ENCODE measurements at places on chromosomes 2 and 18.

DNA sequence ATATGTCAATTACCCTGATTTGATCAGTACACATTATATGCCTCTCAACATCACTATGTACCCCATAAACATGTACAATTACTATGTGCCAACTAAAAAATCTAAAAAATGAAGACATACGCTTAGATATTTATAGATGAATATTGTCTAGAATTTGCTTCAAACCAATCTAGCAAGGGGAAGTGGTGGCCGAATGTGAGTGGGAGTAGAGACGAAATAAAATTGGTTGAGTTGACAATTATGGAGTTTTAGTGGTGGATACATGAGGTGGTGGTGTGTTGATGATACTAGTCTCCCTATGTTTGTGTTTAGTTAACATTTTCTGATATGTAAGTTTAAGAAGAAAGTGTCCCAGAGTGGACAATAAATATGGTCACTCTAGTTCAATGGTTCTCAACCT is 49.0 kb downstream of the SDC1 start:
- no peak for DNase-seq

GRCh38 chr2:213751446-213751845 is 467.2 kb downstream of the SPAG16 start:
- no peak for DNase-seq

- peak; percentile 41 for DNase-seq
Observed at GRCh38 chr2:201396595-201396994, 39.5 kb upstream of the FLACC1 start.

GRCh38 chr18:55248495-55248894 is 289.2 kb upstream of the CCDC68 start:
- DNase-seq = no peak

DNA sequence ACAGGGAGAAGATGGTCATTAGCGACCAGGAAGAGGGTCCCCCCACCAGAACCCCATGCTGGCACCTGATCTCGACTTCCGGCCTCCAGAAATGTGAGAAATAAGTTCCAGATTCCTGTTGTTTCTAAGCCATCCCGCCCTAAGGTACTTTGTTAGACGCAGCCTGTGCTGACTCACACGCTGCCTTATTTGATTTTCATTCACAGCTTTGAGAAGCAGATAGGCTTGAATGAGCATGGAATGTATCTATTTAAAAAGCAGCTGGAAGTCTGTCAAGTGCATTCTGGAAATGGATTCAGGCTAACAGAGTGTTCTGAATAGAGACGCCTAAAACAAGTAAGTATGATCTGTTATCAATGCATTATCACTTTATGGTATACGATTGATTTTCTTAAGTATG is 8.3 kb upstream of the IL1R2 start:
- peak; percentile 88 for DNase-seq

DNA sequence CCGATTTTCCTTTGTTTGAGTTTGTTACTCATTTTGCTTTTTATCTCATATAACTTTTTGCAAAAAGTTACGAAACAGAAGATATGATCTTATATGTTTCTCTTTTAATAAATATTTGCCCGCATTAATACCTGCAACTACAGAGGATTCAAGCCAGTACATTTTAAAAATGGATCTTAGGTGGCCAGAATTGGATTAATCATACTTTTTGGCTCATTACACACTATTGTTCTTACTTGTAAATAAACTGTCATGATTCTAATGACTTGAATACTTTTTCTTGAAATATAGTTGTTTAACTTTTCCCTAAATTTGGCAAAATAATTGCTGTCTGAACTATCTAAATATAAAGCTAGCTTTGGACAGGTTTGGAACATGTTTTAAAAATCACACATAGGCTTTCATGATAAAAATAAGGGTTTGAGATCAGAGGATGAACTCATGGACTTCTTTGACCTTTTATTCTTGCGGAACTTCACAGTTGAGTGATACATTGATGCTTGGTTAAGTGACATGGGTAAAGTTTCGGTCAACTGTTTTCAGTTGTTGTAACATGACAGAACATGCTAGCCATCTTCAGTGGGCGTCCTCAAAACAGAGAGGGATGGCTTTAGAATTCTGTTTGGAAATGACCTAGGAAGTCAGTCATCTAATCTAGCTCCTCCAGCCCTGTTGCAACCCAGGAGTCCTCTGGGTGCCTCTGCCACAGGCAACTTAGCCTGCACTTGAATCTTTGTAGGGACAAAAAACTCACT is 44.5 kb downstream of the LTBP1 start:
- DNase-seq = no peak

DNA sequence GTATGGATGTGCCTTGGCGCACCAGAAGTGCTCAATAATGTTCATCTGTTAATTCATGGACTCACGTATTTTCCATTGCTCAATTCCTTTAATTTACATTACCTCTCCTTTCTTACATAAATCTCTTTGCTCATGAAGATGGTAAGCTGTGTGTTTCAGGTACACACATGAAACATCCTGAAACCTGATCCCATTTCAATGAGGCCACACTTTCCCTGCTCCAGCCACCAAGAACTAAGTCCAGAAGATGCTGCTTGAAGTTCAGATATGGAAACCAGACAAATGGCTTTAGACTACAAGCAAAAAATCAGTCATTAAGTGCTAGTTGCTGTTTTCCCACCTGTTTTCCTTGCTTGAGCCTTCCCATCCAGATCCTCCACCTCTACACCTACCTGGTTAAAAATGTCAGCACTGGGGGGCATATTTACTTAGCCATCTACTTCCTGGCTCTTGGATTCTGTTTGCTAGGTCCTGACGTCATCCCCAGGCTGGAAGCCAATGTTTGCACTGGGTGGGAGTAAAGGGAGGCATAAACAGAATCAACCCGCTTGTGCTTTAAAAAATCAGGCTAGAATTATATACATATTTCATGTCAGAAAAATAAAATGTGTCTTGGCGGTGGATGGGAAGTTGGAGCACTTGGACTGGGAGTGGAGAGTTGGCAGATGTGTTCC is 309.7 kb downstream of the OSR1 start:
- no peak for DNase-seq

DNA sequence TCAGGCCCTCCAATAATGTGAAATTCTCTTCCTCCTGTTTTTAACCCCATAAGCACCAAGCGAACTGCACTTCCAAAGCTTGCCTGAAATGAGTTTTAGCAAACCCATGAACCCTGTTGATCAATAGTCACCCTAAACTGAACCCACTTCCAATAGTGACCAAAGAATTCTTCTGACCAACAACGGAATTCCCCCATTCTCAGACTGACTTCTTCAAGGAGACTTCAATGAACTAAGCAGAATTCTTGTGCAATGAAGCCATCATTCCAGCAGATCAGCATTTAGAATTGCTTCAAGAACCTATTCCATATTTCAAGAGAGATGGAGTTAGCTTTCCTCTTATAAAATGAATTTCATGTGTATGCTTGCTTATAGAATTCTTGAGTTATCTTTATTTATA is 176.9 kb upstream of the FN1 start:
- peak; percentile 71 for DNase-seq

GRCh38 chr18:68972176-68972575 is 174.3 kb downstream of the CCDC102B start:
- no peak for DNase-seq

DNA sequence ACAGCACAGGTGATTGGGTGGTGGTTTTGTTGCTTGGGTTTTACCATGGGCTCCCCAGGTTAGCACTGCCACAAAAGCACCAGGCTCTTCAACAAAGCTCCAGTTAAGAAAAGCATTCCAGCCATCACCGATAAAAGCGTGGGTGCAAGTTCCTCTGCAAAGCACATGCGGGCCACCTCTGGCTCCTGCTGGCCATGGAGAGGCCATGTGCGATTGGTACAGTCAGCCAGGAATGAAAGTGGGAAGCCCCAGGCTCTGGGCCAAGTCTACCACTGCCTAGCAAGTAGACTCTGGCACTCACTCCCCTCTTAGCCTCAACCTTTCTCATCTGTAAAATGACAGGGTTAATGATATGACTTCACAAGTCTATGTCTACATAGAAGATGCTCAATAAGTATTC is 36.0 kb downstream of the BCL11A start:
- no peak for DNase-seq

GRCh38 chr2:219086196-219086595 is 25.5 kb upstream of the IHH start:
- DNase-seq = no peak

- no peak for DNase-seq
Observed at GRCh38 chr2:219570194-219570923, 980 bp downstream of the OBSL1 start.

- DNase-seq = no peak
Observed at GRCh38 chr2:39119732-39120520, 925 bp downstream of the SOS1 start.

- DNase-seq = no peak
Observed at GRCh38 chr2:139759000-139759505, 978.9 kb upstream of the NXPH2 start.

- no peak for DNase-seq
Observed at GRCh38 chr18:21167641-21168377, 56.2 kb upstream of the ROCK1 start.

- DNase-seq = no peak
Observed at GRCh38 chr2:181307203-181307991, 149.8 kb upstream of the ITGA4 start.
